Activated T-cell treated with anti-CD3 and anti-CD28 coated beads, Interleukin-2, amount 50 U/mL, for 4 hours (primary cell): ENCODE measurements at places on chromosomes 4 and X.

GRCh38 chrX:104913348-104913747 lies 307.1 kb downstream of the TEX13A start:
- no peak for DNase-seq

DNA sequence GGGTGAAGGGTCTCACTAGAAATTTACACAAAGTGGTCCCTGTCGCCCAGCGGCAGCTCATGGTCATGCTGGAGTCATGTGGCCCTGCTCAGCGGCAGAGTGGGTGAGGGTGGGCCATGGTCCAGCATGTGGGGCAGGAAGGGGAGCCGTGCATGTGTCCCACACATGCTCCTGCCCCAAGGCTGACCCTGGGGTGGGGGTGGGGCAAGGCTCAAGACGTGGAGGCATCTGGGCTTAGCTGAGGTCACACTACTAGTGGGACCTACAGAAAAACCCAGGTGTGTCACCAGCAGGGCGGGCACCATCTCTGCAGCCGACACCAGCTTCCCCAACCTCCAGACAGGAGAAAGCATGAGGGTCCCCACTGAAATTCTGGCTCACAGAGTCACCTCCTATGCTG lies 42.4 kb downstream of the EVC start:
- no peak for DNase-seq

DNA sequence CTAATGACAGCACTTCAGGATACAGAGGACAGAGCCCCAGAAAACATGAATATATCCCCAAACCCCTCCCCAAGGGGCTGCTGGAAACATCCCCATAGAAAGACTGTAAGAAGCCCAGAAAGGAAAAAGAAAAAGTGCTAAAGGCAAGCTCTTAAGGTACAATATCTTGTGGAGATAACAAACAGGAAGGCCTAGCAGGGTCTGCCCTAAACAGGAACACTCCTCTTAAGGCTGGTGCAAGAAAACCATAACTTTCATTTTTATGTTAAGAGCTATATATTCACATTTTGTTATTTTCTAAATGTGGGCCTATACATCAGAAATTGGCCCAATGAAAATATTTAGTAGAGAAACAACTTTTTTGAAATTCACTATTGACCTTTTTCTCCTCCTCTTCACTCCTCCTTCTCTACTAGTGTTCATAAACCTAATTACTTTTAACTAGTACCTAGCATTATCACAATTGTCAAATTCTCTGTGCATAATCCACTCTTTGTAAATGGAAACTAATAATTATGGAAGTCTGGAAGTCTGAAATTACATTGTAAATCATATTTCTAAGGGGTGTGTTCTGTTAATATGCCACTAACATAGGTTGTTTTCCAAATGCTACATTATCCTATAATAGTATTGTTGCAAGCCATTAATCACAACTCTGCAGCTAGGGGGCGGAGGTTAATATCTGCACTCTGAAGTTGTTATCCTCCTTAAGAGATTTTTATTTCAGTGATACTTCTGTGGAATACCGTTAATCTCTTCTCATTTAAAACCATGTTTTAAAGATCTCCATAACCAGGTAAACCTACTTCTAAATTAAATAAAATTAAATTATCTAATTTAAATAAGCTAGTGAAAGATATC lies 59.8 kb downstream of the CASK start:
- DNase-seq, result no peak

DNA sequence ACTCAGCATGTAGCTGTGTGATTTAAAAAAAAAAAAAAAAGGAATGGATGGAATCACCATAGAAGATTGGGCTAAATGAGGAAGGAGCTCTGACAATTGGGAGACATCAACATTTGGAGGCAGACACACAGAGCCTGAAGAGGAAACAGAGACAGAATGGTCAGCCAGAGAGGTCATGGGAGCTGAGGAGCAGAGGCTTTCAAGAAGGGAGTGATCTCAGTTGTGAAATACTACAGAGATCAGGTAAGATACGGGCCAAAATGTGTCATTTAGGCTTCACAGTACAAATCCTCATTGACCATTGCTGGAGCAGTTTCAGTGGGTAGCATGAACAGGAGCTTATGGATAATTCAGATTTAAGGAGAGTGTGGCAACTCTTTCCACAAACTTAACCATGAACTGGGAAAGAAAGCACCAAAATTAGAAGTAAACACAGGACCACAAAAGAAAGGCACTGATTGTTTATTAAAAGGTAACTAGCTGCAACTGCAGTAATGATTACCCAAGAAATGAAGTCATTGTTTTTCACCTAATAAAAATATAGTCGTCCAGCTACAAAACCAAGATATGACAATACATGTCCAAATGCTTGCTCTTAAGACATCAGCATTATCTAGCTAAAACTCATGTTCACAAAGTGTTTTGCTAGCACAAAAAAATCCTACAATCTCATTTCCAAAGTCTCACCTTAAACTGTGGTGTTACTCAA lies 203.2 kb downstream of the DHX15 start:
- no peak for DNase-seq

GRCh38 chrX:50403903-50404302 lies 66.7 kb downstream of the DGKK start:
- DNase-seq, result no peak

DNA sequence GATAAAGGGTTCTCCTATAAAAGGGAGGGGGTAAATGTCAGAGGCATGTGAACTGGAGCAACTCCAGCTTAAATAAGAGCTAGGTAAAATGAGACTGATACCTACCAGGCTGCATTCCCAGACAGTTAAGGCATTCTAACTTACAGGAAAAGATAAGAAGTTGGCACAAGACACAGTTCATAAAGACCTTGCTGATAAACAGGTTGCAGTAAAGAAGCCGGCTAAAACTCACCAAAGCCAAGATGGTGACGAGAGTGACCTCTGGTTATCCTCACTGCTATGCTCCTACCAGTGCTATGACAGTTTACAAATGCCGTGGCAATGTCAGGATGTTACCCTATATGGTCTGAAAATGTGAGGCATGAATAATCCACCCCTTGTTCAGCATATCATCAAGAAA lies 13.1 kb upstream of the SULT1B1 start:
- DNase-seq, result no peak

GRCh38 chr4:28146191-28146590 lies 1285.5 kb downstream of the STIM2 start:
- no peak for DNase-seq

DNA sequence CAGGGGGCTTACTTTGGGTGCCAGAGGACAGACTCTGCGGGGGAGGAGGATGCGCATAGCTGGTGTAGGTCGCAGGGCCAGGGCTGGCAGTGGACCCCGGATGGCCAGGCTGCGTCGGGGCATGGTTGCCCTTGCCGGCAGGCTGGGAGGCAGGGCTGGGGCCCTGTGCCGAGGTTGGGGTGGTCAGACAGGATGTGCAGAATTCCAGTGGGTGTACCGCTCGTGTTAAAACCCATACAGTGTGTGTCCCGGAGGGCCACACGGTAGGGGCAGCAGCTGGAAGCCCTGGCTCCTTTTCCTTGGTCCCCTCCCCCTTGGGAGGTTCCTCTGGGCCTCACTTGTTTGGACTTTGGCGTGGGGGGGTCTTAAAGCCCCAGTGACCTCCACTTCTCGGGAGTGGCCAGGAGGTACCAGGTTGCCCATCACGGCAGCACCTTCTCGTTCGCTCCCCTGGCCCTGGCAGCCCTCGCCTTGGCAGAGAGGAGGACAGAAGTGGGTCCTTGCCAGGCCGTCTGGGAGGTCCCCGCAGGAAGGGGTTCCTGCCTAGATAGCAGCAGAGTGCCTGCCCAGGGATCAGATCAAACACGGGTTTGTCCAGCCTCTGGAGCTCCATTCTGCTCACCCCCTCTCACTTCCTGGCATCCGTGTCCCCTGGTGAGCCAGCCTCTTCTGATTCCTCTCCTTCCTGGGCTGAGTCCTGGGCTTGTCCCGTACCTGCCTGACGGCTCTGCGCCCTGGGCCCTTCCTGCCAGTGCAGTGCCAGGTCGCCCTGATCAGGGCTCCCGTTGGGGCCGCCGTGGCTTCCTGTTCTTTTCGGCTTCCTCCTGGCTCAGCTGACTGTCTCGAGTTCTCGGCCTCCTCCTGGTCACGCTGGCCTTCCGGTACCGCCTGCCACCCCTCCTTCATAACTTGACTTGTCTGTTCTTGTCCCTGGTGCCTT lies 56.7 kb upstream of the HGFAC start:
- DNase-seq, result no peak

GRCh38 chr4:163263606-163264005 lies 68.8 kb downstream of the NPY1R start:
- DNase-seq, result no peak

DNA sequence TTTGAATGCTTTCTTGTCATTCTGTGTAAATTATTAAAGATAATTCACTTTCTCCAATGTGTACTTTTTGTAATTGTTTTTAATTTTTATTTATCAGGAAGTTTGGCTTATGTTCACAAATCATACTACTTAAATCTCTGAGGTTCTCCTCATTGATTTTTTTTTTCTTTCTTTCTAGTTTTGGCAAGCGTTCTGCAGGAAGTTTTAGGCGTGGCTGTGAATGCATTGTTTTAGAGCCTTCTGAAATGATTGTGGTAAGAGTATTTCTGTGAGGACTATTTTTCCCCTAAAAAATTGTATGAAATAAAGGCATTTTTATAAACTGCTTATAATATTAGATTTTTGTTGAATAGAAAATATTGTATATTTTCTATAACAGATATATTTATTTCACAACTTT lies 135.8 kb downstream of the RAPGEF2 start:
- DNase-seq, result no peak

- no peak for DNase-seq
Measured at GRCh38 chr4:153061971-153062370, 125.8 kb downstream of the FHDC1 start.

DNA sequence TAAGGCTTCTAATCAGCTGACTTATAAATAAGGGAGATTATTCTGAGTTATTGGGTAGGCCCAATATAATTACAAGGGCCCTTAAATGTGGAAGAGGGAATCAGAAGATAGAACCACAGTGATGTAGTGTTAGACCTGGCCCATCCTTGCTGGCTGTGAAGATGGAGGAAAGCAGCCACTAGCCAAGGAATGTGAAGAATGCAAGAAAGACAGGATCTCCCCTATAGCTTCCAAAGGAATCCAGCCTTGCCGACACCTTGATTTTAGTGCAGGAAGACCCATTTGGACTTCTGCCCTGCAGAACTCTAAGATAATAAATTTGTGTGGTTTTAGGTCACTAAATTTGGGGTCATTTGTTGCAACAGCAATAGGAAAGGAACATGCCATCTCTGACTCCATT lies 150.6 kb downstream of the SPATA18 start:
- no peak for DNase-seq

- DNase-seq, result no peak
Measured at GRCh38 chr4:73862322-73862721, 6.9 kb upstream of the CXCL1 start.

- DNase-seq, result peak; percentile 57
Measured at GRCh38 chrX:70289793-70290770, at the start of the genes KIF4A and PDZD11. Gene KIF4A, plus strand, starts transcription at chrX:70290104. Its CDS starts 355 bp downstream, at chrX:70290459. Gene PDZD11, minus strand, starts transcription at chrX:70289927. Its CDS starts 586 bp downstream, at chrX:70289341.

- no peak for DNase-seq
Measured at GRCh38 chrX:21174439-21174838, 199.8 kb upstream of the CNKSR2 start.

GRCh38 chr4:112231779-112232713 lies at the start of gene AP1AR:
Gene AP1AR, plus strand, starts transcription at chr4:112231787. Its CDS starts 305 bp downstream, at chr4:112232092.
- peak; percentile 72 for DNase-seq

DNA sequence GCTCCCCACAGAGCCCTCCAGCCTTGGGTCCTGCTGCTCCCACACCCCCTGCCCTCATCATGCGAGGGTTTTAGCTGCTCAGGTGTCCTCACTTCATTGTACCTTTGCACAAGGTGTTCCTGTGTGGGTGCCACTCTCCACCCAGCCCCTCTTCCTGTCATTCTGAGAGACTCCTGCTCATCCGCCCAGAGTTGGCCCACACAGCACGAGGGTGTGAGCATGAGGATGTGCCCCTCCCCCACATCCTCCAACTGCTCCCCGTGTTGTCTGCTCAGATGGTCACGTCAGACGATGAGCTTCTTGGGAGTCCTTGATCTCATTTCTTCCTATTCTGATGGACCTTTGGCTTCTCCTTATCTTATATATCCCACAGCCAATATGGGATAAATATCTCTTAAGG lies 53.2 kb downstream of the HTT-AS start:
- no peak for DNase-seq

DNA sequence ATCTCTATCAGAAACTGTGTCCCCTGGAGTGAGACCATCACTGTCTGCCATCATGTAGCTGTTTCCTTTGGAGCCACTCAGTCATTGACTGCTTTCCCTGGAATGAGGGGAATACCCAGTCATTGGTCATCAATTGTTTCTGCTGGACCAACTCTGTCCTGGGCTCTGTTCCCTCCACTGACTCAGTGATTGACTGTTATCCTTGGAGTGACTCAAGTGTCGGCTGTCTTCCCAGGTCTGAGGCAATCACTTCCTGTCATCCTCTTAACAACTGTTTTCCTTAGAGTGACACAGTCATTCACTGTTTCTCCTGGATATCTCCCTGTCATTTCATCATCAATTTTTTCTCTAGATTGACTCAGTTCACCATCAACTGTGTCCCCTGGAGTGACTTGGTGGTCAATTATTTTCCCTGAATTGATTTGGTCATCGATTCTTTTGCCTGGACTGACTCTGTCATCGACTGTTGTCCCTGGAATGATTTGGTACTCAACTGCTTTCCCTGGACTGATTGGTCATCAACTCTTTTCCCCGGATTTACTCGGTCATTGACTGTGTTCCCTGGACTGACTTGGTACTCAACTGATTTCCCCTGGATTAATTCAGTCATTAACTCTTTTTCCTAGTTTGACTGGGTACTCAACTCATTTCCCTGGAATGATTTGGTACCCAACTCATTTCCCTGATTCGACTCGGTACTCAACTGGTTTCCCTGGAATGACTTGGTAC lies 327.9 kb upstream of the VCX start:
- no peak for DNase-seq

DNA sequence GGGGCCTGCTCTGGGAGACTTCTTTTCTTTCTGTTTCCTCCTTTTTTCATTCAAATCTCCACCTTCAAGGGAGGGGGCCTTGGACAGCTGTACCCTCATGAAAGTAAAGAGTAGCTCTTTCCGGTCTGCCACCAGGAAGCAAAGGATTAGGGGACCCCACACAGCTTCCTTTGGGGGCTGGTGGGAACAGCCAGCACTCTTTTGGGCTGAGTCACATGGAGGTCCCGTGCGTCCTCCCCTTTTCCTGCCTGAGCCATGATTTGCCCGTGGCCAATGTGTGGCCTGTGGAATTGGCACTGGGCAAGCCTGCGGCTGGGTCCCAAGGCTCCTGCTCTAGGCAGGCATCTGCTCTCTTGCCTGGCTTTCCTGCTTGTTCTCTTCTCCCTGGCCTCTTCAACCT lies 65.5 kb downstream of the FHDC1 start:
- no peak for DNase-seq

DNA sequence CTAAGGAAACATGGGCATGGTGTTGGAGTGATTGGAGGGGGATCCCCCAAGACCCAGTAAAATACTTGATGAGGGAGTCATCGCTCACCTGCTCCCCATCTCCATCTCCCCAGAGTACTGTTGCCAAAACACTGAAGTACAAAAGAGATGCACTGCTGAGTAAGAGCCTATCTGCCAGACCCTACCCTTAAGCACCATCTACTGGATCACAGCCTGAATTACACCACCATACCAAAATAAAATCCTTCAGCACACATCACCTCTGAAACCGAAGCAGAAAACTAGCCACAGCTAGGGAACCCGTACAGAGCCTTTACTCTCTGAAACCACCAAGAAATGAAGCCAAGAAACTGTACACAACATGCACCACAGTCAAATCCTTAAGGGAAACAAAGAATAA lies 466.3 kb upstream of the ACTRT1 start:
- DNase-seq, result no peak

GRCh38 chrX:9486786-9487387 lies 22.0 kb downstream of the TBL1X start:
- no peak for DNase-seq
